Lung microvascular endothelial cell (primary cell): ENCODE measurements at places on chromosomes 2 and 18. TPM values are rescaled to one million over a fixed set of nuclear protein-coding genes. Genes with fewer than 3 reads are reported as not detected.

Gene EGR4
- total RNA-seq: under 0.01 TPM in 1 of 2 replicates, not detected in the other

- DNase-seq: peak; percentile 73
Observed at GRCh38 chr2:68256093-68256450, 3.7 kb upstream of the PPP3R1 start.

Gene UGT1A8
- not detected in 2 replicates for total RNA-seq

- no peak for DNase-seq
Observed at GRCh38 chr2:128630974-128631697, 312.5 kb upstream of the HS6ST1 start.

Gene RAB6C
- total RNA-seq: under 0.01 TPM in 2 replicates

GRCh38 chr18:22223254-22223964 is 54.0 kb downstream of the GATA6 start:
- DNase-seq: peak; percentile 70

Gene LYG1
- 0.22 and 0.40 TPM in 2 replicates for total RNA-seq

DNA sequence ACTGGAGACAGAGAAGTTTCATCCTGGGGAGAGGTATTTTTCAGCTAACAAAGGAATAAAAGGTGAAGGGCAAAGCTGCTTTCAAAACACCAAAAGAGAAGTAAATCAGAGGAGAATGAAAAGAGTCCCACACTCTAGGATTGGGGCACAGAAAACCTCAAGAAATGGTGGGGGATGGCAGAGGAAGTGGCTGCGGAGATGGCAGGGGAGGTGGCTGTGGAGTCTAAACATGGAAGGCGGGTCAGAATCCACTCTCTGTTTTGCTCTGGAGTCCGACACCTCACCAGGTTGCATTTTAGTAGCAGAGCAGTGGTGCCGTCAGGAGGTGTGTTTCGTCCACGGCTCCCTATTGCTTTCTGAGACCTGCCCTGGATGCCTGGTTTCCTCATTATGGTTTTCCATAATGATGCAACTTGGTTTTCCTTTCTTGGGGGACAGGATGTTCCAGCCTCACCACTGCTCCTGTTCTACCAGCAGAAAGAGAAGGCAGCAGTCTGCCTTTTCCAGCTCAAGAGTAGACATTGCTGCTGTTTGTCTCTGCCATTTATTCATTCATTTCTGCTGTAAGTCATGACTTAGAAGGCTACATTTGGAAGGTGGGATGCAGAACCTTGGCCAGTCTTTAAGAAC is 188.7 kb downstream of the ANKRD44 start:
- DNase-seq: no peak

DNA sequence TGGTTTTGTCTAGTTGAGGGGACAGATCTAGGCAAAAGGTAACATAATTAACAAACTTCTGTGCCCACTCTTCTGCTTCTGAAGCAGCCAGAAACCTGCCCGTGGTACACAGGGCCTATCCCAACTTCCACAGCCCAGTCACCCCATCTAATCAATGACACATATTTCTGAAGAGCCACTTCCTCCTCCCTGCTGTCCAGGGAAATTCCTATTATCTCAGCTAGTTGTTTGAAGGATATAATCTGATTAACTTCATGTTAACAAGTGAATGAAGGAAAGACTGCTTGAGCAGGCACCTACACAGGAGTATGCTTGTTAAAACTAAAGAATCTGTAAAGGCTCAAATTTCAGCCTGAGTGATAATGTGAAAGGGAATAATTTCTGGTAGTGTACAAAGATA is 61.4 kb downstream of the CCDC148 start:
- no peak for DNase-seq

- no peak for DNase-seq
Observed at GRCh38 chr2:108960006-108960405, 29.0 kb downstream of the EDAR start.
